NCI-H510A treated with DMSO at 0.1 percent for 48 hours (cell line): ENCODE measurements at places on chromosomes 12 and 14.

GRCh38 chr14:66643344-66643743, 135.4 kb downstream of the GPHN start:
- DNase-seq: no peak

DNA sequence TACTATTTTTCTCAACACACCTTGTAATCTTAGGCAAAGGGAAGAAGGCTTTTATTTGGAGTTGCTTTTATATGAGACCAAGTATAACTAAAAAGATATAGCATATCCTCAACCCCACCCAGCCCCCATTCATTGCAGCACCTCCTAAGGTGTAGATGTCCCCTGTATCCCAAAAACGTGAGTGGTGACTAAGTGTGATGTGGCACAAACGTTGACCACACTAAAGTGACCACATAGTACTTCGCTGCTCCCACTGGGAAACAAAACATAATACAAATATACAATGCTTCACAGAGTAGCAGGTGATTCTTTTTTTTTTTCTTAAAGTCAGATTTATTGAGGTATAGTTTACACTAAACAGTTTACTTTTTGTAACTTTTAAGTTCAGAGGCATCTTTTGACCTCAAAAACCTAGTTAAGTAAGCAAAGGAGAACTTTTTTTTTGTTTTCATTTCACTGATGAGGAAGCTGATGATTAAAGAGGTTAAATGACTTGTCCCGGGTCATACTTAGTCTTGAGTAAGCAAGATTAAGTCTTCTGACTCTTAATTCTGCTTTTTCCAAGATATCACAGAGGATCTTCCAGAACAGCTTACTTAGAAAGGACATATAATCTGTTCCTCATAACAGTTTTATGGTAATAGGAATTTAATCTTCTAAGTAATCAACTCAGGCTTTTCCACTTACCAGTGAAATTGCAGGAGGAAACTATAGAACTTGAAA, 245.2 kb upstream of the PLEKHG7 start:
- no peak for DNase-seq

- no peak for DNase-seq
Measured at GRCh38 chr12:90163975-90164374, 455.3 kb upstream of the ATP2B1 start.

GRCh38 chr12:81958406-81958805, 199.3 kb upstream of the PPFIA2 start:
- no peak for DNase-seq

DNA sequence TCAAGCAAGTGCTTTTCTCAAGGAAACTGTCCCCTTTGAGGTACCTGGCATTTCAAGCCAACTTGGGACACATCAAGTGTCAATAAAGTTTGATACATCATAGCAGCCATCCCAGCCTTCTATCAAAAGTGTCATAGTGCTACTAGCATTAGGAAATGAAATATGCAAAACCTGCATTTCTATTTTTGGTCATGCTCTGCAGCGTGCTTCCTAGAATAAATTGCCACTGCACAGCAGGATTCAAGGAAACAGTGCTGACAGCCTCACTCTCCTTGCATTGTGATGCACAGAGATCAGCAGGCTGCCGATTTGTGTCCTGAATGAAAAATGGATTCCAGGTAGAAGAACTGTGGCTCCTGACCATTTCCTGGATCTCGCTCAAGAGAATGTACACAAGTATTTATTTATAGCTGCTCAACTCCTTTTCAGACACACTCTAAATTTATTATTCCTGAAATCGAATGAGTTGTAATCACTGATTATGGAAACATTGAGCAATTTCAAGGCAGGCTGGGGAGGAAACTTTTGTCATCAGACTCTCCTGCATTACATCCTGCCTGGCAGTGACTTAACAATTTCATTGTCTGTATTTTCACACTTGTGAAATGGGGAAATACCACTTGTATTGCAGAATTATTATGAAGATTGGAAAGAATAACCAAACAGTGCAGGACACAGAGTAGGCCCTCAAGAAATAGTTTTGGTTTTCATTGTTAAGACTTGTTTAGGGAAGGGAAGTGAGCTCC, 120.9 kb downstream of the SLC38A6 start:
- DNase-seq: no peak

DNA sequence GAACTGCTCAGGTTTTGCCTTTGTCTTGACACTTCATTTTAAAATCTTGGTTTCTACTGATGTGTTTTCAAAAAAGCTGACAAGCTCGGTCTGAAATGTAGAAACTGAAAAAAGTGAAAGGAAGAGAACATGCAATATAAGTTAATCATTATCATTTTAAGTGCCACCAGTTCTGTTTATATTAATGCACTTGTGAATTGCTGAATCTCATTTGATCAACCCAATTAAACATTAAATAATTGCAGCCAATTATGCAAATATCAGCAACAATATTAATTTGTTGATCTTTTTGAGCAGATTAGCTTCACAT, 133.8 kb downstream of the BCAT1 start:
- no peak for DNase-seq

GRCh38 chr14:100278702-100279101, 27.5 kb downstream of the SLC25A29 start:
- DNase-seq: peak; percentile 77

DNA sequence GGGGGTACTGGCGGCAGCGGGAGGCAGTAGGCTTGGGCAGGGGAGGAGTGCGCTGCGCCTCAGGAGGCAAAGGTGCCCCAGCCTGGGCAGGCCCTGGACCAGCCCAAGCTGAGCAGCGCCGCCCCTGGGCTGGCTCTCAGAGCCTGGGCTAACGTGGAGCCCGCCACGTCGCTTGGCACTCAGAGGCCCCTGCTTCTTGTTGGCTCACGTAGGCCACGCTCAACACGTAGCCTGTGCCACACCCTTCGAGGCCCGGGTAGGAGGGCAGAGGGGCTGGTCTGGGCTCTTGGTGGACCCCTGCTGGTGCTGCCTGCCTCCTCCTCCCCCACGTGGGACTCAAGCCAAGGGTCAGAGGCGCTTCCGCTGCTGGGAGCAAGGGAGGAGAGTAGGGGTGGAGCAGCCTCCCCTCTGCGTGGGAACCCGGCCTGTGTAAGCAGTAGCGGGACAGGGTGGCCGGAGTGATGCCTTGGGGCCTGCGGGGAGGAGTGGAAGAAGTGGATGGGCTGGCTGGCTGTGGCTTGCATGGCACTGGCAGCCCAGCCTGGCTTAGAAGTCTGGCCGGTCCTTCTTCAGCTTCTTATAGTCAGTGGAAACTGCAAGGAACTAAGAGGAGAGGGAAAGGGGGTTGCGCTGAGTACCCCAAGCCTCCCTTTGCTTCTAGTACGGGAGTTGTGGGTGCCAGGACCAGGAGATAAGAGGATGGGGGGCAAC, 5.7 kb downstream of the SHMT2 start:
- no peak for DNase-seq

GRCh38 chr12:71329956-71330355, 109.6 kb upstream of the LGR5 start:
- no peak for DNase-seq

DNA sequence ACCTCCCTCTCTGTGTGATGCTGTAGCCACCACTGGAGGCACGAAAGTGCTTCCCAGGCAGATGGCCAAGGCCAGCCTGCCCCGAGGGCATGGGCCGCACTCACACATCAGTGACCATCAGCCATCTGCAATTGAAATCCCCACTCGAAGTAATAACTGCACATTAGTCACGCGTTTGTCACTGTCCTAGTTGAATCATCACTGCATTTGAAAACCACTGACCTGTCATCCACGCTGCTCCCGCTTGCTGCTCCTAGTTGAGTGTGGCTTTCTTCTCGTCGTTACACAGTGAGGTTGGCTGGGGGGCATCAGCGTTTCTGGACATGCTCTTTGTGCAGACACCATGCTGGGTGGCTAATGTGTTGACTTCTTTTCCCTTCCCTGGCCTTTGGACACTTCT, 176.1 kb downstream of the ADGRD1 start:
- DNase-seq: no peak

DNA sequence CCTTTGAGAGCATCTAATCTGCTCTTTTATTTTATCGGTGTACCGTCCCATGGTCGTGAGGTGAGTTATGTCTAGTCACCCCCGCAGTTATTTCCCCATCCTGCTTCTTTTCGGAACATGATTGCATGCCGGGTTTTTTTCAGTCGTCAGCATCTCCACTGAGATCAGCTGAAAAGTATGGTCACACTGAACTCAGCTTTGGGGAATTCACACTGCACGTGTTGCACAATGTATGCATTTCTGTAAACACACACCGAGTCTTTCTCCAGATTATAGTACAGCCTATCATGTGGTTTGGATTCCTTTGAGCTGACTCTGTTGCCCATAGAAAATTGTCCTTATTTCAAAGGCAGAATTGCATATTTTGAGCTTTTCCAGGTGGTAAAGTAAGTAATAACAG, 24.6 kb downstream of the PLXNC1 start:
- no peak for DNase-seq

- no peak for DNase-seq
Measured at GRCh38 chr14:90544971-90545370, 148.1 kb downstream of the CALM1 start.

- no peak for DNase-seq
Measured at GRCh38 chr12:117936722-117937484, 31.9 kb downstream of the KSR2 start.

GRCh38 chr14:94517641-94518257, 8.5 kb upstream of the SERPINA12 start:
- no peak for DNase-seq
